Gastrocnemius medialis (tissue), 4 donors: ENCODE measurements at places on chromosomes 6 and 20.

GRCh38 chr6:131950767-131951575 lies at the start of gene CCN2:
Gene CCN2, minus strand, starts transcription at chr6:131951372. Its CDS starts 200 bp downstream, at chr6:131951172.
- H3K4me1 ChIP-seq, result peaks cover 5% of the 10 kb centered on the region
- no peaks in the 10 kb centered on the region for H3K36me3 ChIP-seq
- peak; percentile 61 for DNase-seq

GRCh38 chr20:22574545-22575086 lies 9.8 kb downstream of the FOXA2 start:
- H3K4me3 ChIP-seq, result no peak overlapping the region
- H3K27ac ChIP-seq, result no peak overlapping the region
- DNase-seq, result no peak
- peaks cover 5% of the 10 kb centered on the region for H3K4me1 ChIP-seq
- peaks cover 90% of the 10 kb centered on the region for H3K27me3 ChIP-seq
- H3K36me3 ChIP-seq, result no peaks in the 10 kb centered on the region

DNA sequence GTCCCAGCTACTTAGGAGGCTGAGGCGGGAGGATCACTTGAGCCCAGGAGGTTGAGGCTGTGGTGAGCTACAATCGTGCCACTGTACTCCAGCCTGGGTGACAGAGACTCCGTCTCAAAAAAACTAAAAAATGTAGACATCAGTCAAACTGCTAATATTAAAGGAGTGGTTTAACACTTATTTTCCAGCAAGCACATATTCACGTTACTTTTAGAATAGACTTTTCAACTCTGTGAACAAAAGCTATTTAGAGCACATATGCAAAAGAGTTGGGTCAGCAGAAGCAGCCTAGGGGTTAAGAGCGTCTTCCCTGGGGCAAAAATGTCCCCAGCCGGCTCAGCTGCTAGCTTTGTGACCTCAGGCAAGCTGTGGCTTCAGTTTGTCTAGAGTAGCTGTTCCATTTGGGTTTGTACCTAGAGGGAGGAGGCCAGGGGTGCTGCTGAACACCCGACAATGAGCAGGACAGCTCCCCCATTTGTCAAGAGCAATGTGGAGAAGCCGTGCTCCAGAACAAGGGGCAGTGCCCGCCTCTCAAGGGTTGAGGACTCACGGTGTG lies 62.5 kb upstream of the PTGIS start:
- H3K36me3 ChIP-seq, result peaks cover 20% of the 10 kb centered on the region
- H3K4me1 ChIP-seq, result peaks cover 35% of the 10 kb centered on the region
- H3K4me3 ChIP-seq, result no peak overlapping the region
- DNase-seq, result no peak
- no peaks in the 10 kb centered on the region for H3K27me3 ChIP-seq
- H3K27ac ChIP-seq, result peak overlapping the region; percentile 86

DNA sequence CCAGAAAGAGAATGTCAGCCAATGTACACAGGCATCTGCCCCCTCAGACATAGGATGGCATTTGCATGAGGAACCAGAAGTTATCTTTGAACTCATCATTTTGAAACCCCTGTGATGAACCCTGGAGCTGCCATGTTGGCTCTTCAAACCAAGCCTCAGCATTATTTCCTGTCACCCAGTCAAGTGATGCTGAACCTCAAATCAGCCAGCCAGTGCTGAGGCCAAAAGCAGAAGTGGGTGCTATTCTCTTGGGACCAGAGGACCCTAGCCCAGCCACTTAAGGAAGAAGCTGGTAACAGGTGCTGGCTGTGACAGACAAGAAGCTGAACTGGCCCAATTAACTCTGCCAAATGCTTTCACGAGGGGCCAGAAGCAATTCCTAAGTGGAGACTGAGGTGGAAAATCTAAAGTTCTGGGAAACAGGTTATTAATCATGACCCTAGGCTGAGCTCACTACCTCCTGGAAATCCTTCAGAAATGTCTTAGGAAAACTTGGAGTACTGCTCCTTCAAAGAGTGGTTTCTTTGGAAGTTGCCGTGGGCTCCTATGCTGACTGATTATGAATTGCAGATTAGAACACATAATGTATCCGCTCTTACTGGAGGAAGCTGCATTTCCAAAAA lies 4.0 kb downstream of the PKIG start:
- no peak for DNase-seq
- H3K36me3 ChIP-seq, result no peaks in the 10 kb centered on the region
- H3K4me3 ChIP-seq, result peak overlapping the region; percentile 73
- H3K4me1 ChIP-seq, result peaks cover 45% of the 10 kb centered on the region
- H3K27me3 ChIP-seq, result no peaks in the 10 kb centered on the region

- H3K36me3 ChIP-seq, result no peaks in the 10 kb centered on the region
- H3K27ac ChIP-seq, result no peak overlapping the region
- no peaks in the 10 kb centered on the region for H3K4me1 ChIP-seq
- H3K4me3 ChIP-seq, result no peak overlapping the region
- DNase-seq, result no peak
Measured at GRCh38 chr20:14989535-14990290, 652.3 kb upstream of the FLRT3 start.

DNA sequence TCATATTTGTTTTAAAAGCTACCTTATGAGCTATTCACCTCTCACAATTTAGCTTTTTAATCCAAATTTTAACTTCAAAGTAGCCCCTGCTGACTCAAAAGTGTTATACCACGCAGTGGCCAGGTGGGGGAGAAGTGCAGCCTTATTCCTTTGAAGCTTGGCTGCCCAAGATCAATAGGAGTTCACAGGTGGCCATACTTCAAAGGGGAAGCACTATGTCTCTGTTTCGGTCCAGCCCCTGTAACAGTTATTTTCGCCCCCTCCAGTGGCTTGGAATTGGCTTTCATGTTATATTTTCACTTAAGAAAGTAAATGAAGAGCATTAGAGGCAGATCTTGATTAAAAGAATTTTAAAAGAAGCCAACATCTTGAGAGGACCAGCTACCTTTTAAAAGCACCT lies 608.4 kb downstream of the EPHA7 start:
- no peak overlapping the region for H3K27ac ChIP-seq
- no peak for DNase-seq
- H3K4me3 ChIP-seq, result no peak overlapping the region

GRCh38 chr20:10402938-10403608 lies 30.9 kb downstream of the MKKS start:
- H3K4me3 ChIP-seq, result no peak overlapping the region
- H3K27me3 ChIP-seq, result no peaks in the 10 kb centered on the region
- no peak for DNase-seq
- no peaks in the 10 kb centered on the region for H3K36me3 ChIP-seq
- H3K27ac ChIP-seq, result no peak overlapping the region

DNA sequence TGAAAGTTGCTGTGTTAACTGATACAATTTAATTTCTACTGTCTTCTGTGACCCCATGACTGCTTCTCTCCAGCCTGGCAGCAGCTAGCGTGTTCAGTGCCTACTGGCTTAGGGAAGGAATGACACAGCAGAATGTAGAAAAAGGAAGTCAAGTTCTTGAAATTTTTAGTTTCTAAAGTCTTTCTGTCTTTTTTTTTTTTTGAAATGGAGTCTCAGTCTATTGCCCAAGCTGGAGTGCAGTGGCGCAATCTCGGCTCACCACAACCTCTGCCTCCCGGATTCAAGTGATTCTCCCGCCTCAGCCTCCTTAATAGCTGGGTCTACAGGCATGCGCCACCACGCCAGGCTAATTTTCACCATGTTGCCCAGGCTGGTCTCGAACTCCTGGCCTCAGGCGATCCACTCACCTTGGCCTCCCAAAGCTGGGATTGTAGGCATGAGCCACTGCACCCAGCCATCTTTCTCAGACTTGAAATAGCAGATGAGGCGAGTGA lies 39.3 kb downstream of the PCNA start:
- H3K4me3 ChIP-seq, result no peak overlapping the region
- no peaks in the 10 kb centered on the region for H3K27me3 ChIP-seq
- peak; percentile 6 for DNase-seq
